ENCODE measurements at places on chromosomes 1 and 21.

DNA sequence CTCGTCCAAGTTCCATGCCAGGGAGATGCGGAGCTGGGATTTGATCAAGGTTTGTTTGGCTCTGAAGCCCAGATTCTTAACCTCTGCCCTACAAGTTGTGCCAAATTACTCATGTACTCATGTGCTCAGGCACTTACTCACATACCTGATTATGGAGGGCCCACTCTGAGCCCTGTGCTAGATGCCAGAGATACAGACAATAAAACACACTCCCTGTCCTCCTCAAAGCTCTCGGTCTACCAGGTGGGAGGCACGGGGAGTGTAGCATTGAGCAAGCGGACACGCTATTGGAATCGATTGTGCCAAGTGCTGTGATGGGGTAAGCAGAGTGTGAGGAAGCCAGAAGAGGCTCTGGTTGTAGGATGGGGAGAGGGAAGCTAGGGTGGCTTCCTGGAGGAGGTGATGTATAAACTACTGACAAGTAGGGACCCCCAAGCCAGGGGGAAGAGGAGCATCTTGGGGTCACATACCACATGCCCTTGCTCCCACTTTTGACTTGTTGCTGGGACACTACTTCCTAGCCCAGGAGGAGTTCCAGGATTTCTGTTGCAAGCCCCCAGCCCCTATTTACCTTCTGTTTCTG lies 49.8 kb upstream of the IFNLR1 start:
- no peak for DNase-seq

- no peak for DNase-seq
Measured at GRCh38 chr1:16170283-16170673, 14.4 kb upstream of the EPHA2 start.

DNA sequence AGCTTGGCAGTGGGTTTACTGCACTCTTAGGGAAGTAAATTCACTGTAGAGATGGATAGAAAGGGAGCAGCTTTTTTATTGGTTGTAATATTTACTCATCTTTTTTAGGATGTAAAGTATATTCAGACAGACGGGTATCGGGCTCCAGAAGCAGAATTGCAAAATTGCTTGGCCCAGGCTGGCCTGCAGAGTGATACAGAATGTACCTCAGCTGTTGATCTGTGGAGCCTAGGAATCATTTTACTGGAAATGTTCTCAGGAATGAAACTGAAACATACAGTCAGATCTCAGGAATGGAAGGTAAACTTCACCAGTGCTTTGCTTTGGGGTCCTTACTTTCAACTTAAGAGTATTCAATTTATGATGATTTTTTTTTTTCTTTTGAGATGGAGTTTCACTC lies 3.2 kb downstream of the UHMK1 start:
- no peak for DNase-seq

DNA sequence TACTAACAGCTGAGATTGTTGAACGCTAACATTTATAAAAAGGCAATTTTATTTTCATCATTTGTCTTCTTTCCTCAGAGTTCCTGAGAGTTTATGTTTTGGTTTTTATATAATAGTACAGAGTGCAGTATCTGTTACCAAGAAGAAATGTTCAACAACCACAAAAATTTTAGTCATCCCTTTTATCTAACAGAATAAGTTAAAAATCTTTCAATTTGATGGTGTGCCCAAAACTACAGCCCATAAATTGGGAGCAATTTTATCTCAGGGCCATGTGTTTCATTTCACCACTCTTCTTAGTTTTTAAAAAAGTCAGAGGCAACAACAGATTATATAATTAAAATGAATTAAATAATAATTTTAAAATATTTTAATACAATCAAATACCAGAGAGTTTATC lies 37.1 kb downstream of the NEXN start:
- no peak for DNase-seq

- no peak for DNase-seq
Measured at GRCh38 chr1:27567971-27568299, 36.0 kb downstream of the AHDC1 start.
